ENCODE measurements at places on chromosomes 2 and 18.

DNA sequence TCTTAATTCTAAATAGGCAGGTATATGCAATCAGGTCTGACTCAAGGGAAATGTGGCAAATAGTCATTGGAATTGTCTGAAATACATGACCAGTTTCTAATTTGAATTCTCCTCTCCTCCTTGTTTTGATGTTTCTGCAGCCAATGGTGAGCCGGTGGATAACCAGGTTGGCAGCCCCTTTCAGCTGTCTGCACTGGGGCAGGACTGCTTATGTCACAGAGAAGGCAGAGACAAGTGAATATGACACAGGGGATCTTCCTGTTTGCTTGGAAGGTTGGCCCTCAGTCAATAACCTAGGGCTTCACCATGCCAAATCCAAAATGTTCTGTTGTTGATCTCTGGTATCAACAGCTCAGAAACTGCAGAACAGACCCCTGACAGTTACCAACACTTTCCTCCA is 12.1 kb downstream of the MYT1L start:
- DNase-seq = no peak

DNA sequence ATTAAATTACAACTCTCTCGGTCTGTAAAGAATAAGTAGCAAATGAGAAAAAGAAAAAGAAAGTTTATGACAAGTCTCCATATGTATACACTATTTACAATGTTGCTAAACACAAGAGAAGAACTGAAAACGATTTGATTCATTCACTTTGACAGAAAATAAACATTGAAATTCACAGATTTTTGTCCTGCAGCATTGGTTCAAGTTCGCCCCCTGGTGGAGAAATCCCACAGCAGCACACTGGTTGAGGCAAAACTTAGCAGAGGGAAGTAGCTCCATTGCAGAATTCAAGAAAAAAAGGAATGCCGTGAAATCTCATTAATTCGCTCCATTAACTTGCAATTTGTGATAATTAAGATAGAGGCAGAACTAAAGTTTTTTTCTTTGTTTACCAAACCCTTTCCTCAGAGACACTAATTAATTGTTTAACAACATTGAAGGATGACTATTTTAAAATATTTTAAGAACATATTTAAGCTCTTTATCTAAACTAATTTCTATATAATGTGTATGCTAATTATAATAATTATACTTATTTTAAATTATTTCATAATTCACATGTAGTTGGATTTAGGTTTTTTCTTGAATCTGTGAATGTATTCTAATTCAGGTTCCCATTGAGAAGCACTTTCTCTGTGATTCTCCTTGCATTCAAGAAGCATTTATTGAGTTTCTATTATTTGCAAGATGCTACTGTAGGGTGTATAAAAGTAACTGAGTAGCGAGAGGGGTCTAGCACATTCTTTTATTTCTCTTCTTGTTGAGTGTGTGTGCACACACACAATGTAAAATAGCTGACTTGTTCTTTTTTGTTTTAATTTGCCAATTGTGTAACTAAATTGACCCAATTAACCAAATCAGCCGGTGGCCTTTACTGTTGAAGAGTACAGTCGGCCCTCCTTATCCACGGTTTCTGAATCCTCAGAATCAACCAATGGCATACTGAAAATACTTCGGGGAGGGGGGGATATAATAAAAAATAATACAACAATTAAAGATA is 74.1 kb downstream of the COL4A3 start:
- peak; percentile 60 for DNase-seq

DNA sequence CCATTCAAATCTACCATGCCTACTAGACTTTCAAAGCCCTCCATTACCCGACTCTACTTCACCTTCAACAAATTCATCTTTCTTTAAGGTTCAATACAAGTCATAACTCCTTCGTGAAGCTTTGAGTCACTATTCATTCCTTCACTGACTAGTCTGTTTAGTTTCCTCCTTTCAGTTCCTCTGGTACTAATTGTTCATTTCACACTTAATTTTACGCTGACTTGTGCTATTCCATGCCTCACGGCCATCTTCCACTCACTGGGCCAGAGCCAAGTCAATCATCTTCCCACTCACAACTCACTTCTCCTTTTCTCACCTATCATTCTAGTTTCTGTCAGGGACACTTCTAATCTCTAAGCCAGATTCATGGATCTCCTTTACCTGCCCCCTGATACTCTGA is 136.2 kb downstream of the MTX2 start:
- no peak for DNase-seq

- no peak for DNase-seq
Observed at GRCh38 chr18:5543036-5543680, 639 bp downstream of the EPB41L3 start.

GRCh38 chr2:111689941-111690340 is 194.1 kb downstream of the ANAPC1 start:
- DNase-seq = no peak

GRCh38 chr18:8999872-9000271 is 102.6 kb upstream of the NDUFV2 start:
- no peak for DNase-seq

- DNase-seq = no peak
Observed at GRCh38 chr2:181680937-181681811, 857 bp upstream of the NEUROD1 start.

DNA sequence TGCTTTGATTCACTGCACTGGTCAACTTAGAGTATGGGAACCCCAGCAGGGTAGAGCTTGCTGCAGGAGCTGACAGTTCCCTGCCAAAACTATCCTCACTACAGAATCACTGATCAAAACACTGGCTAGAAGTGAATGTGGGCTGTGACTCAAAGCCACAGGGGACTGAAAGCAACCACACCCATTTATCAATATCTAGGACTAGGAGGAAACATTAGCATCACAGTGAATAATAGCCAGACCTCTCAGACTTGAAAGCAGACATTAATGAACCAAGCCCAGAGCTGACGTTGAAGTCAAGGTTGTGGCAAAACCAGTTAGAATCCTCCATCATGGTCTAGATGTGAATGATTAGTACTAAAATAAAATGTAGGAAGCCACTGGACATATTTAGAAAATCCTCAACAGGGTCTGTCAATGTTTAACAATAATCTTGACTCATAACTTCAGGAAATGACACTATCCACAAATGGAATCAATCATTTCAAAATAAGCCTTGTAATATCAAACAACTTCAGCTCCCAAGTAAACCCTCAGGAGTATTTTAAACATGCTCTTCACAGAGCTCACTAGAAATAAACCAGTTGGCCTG is 131.4 kb downstream of the CDH20 start:
- no peak for DNase-seq

- no peak for DNase-seq
Observed at GRCh38 chr2:38454081-38454480, 77.0 kb upstream of the ATL2 start.

GRCh38 chr2:24459224-24460161 is 31.6 kb upstream of the NCOA1 start:
- no peak for DNase-seq

GRCh38 chr18:28167835-28168349 is 9.0 kb downstream of the CDH2 start:
- DNase-seq = no peak

- DNase-seq = no peak
Observed at GRCh38 chr2:14909795-14910194, 277.3 kb downstream of the LRATD1 start.

DNA sequence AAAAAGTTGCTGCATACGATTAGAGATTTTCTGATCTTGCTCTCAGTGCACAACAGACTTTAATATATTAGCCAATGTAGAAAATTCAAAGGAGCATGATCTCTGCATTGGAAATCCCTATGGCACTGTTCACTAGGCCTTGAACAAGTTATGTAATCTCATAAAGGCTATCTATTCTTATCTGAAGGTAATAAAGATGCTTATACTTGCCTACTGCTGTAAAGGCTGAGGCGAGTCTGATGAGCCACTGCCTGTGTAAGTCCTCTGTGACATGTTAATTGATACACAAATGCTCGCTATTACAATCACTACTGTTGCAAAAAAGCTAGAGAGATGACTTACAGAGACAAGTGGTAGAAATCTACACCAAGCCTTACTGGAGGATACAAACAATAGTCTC is 207.4 kb downstream of the EPHA4 start:
- no peak for DNase-seq

DNA sequence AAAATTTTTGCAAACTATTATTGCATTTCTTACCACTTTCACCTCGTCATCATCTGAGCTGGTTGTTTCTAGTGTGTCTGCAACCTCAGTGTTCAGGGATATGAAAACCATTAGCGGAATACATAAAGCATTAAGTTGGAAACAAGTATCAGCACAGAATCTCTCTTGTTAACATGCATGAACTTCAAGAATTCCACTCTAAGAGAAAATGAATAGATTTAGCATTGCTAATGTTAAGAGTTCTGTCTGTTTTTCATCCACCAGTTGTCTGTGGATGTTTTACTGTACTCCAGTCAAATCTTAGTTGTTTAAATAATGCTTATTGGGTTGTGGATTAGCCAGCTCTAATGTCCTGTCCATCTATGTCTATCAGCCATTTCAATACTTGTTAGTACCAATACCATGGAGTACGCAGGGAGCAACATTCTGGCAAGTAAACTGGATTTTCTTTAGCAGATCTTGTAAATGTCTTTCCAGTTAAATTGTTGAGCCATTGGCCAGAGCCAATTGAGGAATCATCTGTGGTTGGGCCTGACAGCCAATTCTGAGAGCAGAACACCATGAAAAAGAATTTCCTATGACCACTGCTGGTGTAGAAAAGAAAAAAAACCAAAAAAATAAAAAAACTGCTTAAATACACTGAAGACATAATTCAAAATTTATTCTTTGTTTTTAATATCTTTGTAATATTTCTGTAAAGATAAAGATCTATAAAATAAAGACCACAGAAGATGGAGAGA is 82.5 kb downstream of the SLC8A1 start:
- DNase-seq = no peak

DNA sequence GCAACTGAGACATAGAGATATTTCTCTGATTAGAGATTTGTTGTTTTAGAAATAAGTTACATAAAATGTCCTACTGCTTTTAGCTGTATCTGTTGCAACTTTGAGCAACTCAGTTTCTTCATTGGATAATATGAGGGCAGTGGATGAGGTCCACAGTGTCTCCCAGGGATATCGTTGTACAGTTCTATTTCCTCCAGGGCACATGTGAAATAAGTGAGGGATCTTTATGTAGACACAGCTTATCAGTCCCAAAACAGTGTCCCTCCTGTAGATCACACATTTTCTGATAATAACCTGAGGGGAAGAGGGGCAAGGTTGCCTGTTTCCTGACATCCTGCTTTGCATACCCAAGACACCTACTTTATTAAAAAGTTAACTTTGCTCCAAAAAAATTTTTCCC is 1231.2 kb upstream of the ZEB2 start:
- DNase-seq = no peak

GRCh38 chr18:23230686-23231085 is 95.4 kb downstream of the CABLES1 start:
- no peak for DNase-seq

- DNase-seq = no peak
Observed at GRCh38 chr2:213224366-213224765, 59.9 kb upstream of the SPAG16 start.

DNA sequence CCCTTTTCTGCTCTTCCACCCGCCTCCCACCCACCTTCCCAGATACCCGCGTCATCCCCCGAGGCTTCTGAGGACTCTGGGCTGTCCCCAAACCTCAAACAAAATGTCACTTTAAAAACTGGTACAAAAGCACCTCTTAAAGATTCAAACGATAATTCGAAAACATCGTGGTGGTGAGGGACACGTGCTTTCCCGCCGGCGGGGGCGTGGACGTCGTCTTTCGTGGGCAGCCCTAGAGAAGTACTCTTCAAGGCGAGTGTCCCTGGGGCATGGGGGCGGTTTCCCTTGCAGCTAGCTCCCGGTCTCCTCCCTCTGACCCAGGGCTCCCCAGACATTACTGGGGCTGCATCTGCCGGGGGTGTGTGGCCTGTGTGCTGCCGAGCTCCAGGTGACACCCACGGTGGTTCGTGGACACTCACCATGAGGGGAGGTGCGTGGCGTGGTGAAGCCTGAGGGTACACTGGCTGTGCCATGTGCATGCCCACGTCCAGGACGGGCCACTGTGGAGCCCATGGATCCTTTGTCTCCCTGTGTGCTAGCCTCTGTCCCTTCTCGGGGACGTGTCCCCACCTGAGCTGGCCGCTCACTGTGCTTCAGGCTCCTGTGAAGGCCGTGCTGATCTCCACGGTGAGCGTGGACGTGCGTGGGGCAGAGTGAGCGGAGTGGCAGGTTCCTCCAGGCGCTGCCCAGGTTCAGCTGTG is 117.8 kb downstream of the NFATC1 start:
- DNase-seq = no peak

GRCh38 chr2:239762655-239763269 is 262.4 kb downstream of the NDUFA10 start:
- no peak for DNase-seq

DNA sequence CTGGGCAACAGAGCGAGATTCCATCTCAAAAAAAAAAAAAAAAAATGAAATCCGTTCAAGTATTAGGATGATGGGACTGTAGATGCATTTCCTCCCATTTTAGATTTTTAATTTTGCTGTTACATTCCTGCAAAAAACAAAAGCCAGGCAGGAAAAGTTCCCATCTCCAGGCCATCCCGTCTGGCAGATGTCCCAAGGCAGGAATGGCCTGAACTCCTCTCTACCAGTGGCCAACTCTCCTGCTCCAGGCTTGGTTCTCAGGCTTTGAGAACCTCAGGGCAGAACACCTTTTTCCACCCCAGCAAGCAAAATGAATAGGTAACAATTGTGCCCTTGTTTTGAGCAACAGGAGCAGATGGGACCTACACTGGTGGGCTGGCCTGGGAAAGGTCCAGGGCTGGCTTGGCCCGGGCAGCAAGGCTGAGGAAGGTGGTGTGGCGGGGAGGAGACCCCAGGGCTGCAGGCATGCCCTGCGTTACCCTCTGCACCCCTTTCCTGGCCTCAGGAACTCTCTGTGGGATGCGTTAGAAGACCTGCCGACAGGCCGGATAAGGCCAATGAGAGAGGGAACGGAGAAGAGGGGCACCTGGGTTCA is 86.0 kb downstream of the FAM210A start:
- no peak for DNase-seq

DNA sequence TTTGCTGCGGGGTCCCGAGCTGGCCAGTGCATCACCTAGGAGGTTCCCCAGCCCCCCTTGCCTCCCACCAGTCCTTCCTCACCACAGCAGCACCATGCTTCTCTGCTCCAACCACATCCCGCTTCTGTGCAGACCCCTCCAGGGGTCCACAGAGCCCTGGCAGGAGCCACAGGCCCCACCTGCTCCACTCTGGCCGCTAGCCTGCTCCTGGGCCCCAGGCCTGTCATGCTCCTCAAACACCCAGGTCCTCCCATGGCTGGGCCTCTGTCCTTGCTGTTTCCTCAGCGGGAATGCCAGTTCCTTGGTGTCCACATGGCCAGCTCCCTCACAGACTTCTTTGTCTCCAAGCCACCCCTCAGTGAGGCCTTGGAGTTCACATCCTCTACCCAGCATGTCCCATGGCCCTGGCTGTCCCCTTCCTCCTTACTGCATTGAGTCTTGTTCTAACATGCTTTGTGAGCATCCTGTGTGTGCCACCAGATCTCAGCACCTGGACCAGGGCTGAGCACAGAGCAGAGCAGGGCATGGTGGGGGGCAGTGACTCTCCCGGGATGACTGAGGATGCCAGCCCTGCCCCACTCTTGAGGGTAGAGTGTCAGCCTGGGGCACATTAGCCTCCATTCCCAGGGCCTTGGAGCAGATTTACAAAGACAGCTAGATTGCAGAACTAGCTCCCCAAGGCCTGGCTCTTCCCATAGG is 201.0 kb upstream of the HS6ST1 start:
- DNase-seq = no peak

- DNase-seq = no peak
Observed at GRCh38 chr2:28648147-28648546, 103.5 kb upstream of the PPP1CB start.

- DNase-seq = no peak
Observed at GRCh38 chr2:53881986-53882385, 22.2 kb upstream of the GPR75 start.

Data from activated CD4-positive, alpha-beta T cell treated with anti-CD3 and anti-CD28 coated beads, Interleukin-2, amount 50 U/mL, for 1 hour (primary cell).